NCI-H2081 treated with DMSO at 0.1 percent for 48 hours (cell line): ENCODE measurements at places on chromosomes 1 and 21.

- no peak for DNase-seq
Measured at GRCh38 chr1:2460996-2461751, 14.9 kb upstream of the PLCH2 start.

GRCh38 chr1:117171900-117172511 lies 38.7 kb downstream of the VTCN1 start:
- no peak for DNase-seq

DNA sequence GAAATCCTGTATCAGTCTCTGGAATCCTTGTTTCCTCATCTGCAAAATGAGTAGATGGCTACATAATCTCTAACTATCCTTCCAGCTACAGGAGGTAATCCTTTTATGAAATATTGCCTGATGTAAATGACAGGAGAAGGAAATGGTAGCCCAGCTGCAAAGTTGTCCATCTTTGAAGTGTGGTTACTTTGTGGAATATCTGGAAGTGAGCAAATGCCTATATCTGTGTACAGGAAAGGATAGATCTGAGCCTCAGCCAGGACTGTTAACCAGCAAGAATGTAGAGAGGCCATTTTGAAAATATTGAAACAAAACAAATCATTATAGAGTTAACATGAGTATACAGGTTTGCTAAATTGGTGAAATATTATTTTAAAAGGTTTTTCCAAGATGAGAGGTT lies 74.8 kb upstream of the BMP8A start:
- no peak for DNase-seq

- no peak for DNase-seq
Measured at GRCh38 chr1:55823541-55824250, 608.5 kb upstream of the USP24 start.

DNA sequence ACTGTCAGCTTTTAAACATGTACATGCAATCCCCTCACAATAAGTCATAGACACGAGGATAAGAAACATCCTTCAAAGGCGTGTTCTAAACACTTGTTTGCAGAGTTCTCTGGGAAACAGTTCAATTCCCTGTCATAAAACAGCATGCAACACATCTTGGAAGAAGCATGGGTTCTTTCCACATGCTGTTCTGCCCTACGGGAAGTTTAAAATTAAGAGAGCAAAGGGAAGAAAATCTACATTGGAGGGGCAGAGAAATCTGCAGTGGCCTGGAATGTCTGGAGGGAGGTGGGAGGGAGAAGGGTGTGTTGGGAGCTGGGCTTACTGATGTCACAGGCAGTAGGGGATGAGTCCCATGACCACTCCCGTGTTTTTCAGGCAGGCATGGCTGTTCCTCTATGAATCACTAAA lies 98.3 kb upstream of the SLC2A1 start:
- DNase-seq: no peak

DNA sequence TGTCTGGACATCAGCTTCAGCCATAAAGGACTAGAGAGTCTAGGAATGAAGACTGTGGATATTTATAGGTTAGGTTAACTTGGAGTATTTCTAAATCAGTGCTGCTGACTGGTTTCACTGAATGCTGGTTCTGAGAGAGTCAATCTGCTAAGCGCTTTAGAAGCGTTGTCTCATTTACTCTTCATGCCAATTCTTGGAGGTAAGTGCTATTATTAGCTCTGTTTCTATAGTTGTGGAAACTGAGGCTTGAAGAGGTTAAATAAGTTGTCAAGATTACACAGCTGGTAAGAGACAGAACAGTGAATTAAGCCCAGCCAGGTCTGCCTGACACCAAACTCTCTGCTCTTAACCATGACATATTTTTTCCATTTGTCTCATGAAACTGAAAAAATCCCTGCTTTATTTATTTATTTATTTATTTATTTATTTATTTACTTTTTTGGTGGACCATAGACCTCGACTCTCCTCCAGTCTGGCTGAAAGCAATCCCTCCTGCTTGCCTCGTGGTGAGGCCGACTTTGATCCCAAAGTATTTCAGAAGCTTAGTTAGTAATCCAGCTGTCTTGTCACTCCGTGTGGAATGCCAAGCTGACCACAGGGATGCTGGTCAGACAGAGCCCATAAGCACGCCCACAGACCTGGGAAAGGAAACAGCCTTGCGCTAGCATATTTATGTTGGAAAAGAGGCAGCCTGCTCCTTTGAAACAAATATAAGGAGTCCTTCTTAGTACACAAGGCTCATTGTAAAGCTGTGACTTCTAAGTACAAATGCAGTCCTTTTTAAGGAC lies 16.9 kb downstream of the NTMT2 start:
- no peak for DNase-seq

DNA sequence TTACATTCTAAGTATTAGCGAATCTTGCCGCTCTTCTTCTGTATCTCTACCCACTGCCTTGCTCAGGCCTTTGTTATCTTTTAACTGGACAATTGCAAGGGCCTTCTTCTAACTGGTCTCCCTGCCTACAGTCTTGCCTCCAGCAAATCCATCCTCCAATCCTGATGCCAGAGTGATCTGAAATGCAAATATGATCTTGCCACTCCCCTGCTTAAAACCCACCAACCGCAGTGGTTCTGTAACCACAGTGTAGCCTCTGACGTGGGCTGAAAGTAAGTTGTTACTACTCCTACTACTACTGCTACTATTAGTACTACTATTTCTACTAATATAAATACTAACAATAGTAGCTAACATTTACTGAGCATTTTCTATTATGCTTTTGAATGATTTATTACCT lies 12.4 kb downstream of the MOV10 start:
- no peak for DNase-seq

DNA sequence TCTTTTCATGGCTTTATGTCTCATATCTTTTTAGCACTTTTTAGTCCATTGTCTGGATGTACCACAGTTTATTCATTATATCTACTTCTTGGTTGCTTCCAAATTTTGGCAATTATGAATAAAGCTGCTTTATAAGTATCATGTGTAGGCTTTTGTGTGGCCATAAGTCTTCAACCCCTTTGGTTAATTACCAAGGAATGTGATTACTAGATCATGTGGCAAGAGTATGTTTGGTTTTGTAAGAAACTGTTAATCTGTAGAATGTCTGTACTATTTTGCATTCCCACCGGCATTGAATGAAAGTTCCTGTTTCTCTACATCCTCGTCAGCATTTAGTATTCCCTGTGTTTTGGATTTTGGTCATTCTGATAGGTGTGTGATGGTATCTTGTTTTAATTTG lies 31.5 kb downstream of the ZBTB40 start:
- no peak for DNase-seq

GRCh38 chr1:86951430-86951829 lies 37.0 kb downstream of the HS2ST1 start:
- DNase-seq: no peak
